ENCODE measurements at places on chromosomes 2 and 18.
A peak's percentile ranks its signal among the peaks of the same experiment; 100 is the strongest.

- DNase-seq: no peak
These were observed 541.1 kb downstream of the SATB2 start for GRCh38 chr2:198916548-198917080.

DNA sequence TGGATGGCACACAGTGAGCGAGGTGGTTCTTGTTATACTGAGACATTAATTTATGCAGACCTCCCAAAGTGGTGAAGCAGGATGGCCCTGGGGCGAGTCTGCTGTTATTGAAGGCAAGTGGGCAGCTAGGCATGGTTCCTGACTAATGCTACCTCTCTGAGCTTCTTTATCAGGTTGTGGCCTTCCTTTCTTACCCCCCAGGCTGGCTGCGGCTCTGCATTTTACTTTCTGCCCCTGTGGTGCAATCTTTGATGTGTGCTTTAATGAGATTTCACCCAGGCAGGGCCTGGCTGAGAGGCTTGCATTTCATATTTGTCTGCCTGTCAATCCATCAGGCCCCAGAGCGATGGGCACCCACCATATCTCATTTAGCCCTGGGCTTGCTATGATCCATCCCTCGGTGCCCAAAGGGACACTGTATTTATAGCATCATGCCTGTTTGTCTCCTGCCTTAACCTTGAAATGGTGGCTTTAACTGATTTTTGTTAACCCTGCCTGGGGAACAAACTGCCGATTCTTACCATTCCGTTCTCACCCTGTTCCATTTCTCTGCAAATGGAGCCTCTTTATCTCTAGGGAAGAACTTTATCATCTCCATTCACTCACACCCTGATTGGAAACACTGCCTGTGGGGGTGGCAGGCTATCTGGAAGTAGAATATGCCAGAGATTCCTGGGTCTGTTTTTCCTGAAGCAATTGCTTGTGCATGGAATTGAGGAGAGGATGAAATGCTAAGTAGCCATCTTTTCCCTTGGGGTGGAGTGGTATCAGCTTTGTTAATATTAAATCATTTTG is 316.2 kb upstream of the THSD7B start:
- no peak for DNase-seq

GRCh38 chr2:73279852-73280251 is 4.4 kb downstream of the FBXO41 start:
- DNase-seq: no peak

- DNase-seq: no peak
These were observed 139.5 kb upstream of the GAREM1 start for GRCh38 chr18:32610176-32610575.

DNA sequence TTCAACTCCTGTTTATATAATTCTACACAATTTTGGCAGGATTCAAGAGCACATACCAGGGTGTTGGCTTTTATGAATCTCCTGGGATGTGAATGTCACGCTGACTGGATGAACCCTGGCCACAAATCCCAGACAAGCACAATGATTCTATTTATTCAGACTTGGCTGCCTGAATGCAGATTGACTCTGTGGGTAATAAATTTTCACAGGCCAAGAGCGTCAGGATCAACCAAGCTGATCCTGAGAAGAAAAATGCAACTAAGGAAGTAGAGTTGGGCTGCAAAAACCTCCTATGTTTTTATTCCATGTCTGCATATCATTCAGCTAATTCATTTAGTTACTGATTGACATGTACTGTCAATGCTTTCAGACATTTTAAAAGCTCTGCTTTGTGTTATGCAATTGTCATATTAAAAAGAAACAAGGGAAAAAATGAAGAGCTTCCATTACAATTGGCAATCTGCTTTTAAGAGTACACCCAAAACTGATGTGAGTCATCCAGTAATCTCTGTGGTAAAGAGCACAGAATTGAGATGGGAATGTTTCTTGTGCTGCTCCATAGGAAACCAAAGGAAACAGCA is 173.0 kb upstream of the REV1 start:
- DNase-seq: no peak

- no peak for DNase-seq
These were observed 7.3 kb downstream of the IL37 start for GRCh38 chr2:112918256-112918655.

- DNase-seq: no peak
These were observed 8.7 kb downstream of the IMPA2 start for GRCh38 chr18:11989966-11990380.

DNA sequence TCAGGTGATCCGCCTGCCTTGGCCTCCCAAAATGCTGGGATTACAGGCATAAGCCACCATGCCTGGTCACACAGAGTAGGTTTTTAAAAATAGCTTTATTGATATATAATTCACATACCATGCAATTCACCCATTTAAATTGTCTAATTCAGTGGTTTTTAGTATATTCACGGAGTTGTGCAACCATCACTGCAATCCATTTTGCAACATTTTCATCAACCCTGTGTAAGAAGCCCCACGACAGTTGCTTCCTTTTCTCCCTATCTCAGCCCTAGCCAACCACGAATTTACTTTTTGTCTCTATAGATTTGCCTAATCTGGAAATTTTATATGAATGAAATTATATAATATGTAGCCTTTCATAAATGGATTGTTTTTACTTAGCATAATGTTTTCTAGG is 266.4 kb downstream of the NAPG start:
- DNase-seq: no peak

DNA sequence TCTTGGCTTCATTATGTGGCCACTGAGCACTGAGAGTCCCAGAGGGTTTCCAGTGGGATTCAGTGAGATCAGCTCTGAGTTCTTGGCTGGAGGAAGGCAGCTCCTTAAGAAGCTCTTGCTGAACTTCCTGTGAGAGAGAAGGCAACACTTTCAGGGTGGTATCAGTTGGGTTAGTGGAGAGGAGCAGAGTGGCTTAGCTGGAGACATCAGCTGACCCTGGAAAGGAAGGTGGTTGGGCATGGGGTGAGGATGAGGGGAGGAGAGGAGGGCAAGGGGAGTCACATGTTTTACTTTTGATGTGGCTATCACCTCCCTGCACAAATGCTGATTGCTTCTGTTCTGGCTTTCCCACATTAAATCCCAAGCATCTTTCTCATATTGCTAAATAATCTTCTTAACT is 95.1 kb downstream of the ACOXL start:
- DNase-seq: no peak

GRCh38 chr2:156472686-156473085 is 36.5 kb downstream of the GPD2 start:
- no peak for DNase-seq

DNA sequence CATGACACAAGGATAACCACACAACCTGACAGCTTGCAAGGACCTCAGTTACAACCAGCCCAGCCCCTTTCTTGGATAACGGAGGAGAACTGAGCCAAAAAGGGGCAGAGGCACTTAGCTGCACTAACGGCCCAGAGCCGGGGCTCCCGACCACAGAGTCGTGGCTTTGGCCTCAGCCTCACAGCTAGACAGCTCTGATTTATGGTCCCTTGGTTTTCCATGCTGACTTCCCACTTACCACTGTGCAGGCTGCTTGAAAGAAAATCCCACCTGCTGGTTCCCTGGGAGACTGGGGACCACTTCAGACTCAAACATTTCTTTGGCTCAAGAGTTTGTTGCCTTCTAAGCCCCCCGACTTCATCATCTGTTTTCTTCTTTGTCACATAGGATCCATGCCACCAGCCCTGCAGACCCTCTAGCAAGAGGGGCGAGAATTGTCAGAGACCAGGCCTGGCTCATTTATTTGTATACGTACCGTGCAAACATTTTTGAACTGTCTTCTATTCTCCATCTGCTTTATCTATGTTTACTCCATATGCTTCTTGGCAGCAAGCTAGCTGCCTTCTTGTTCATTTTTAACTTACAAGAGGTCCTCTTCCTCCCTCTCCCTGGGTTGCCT is 352.6 kb upstream of the MYT1L start:
- DNase-seq: no peak

DNA sequence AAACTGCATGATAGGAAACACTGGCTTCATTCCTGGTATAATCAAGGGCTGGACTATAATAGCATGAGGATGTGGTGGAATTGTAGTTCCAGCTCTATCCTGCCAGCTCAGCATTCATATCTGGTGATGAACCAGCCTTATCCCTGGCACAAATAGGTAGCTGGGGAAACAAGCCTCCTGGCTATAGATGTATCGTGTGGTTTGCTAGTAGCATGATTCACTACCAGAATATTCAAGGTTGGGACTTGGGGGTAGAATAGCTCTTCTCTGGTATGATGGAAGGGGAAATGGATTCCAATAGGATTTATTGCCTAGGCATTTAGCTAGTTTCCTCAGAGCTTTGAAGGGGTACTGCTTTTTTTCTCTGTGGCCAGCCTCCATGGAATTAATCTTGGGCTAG is 532.8 kb downstream of the FBXO15 start:
- DNase-seq: no peak

DNA sequence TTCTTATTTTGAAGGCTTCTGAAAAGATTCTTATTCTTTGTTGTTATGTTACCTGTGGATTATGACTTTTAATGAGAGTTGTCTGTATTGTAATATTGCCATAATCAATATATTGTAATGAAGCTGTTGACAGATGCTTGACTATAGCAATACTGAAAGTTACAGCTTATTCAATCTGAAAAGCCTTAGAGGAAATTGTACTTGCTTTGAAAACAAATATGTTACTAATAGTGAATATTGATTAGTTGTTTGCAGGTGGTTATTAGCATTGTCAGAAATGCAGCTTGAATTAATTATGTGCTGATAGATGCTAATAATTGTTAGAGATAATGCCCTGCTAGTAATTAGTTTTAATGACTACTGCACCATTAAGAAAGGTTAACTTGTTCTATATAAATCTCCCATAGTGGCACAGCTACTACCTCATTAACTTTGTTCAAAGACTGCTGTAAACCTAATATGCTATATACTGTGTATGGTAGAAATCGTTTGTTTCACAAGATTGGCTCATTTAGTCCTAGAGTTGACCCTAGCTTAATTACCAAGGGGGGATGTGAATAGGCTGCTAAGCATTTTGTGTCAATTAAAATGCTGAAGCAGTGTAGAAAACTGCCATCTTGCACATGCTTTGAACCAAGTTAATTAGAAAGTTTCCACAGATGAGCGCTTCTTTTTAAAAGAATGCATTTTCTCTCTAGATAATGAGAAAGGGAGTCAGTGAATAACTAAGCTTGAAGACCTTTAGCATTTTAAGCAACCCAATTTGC is 30.5 kb downstream of the SLC39A10 start:
- DNase-seq: no peak

- no peak for DNase-seq
These were observed 120.5 kb downstream of the AFF3 start for GRCh38 chr2:100021791-100022340.

- peak; percentile 25 for DNase-seq
These were observed 818 bp upstream of the IKZF2 start for GRCh38 chr2:213152065-213152794.

GRCh38 chr2:101854877-101855276 is 136.9 kb upstream of the IL1R2 start:
- no peak for DNase-seq

DNA sequence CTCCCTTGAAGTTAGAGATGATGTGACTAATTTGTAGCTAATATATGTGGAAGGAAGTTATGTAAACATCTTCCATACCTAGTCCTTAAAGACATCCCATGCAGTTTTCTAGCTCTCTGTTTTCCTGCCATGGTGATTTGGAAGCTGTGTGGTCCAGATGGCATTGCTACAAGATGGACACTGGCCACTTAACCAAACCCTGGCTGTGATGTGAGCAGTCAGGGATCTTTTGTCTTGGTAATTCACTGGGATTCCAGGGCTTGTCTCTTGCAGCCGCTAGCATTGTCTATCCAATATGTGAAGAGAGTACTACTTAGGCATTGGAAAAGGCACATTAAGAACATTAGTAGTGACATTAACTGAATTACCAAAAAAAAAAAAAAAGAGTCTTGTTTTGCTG is 139.9 kb upstream of the DOCK10 start:
- no peak for DNase-seq

DNA sequence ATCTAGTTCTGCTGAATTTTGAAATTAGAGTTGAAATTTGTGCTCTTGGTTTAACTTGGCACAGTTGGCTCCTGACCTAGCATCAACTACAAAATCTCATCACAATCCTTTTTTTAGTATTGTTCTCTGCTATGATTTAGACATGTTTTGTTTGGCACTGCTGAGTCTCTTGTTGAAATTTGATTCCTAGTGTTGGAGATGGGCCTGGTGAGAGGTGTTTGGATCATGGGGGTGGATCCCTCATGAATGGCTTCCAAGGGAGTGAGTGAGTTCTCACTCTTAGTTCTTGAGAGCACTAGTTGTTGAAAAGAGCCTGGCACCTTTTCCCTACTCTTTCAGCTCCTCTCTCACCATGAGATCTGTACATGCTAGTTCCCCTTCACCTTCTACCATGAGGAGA is 605.6 kb upstream of the SLC39A10 start:
- DNase-seq: no peak

GRCh38 chr2:23435250-23436035 is 50.5 kb downstream of the KLHL29 start:
- no peak for DNase-seq

- DNase-seq: peak; percentile 49
These were observed 675 bp downstream of the PRKD3 start for GRCh38 chr2:37323781-37324535.

DNA sequence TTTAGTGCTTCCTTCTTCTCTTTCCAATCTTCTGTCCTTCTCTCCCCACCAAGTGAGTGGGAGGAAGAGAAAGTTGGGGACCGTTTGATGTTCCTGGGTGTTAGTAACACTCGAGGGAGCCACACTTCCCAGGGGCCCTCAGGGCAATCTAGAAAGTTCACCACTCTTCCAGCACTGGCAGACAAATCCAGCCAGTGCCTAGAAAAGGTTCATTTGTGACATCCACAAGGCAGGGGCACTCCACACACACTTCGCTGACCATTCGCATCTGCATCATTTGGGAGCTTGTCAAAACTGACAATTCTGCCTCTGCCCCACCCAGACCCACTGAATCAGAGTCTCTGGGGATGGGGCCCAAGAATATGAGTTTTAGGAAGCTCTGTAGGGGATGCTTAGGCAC is 86.8 kb upstream of the ST3GAL5 start:
- DNase-seq: no peak

- DNase-seq: no peak
These were observed 62.5 kb downstream of the STK39 start for GRCh38 chr2:168184681-168185513.

DNA sequence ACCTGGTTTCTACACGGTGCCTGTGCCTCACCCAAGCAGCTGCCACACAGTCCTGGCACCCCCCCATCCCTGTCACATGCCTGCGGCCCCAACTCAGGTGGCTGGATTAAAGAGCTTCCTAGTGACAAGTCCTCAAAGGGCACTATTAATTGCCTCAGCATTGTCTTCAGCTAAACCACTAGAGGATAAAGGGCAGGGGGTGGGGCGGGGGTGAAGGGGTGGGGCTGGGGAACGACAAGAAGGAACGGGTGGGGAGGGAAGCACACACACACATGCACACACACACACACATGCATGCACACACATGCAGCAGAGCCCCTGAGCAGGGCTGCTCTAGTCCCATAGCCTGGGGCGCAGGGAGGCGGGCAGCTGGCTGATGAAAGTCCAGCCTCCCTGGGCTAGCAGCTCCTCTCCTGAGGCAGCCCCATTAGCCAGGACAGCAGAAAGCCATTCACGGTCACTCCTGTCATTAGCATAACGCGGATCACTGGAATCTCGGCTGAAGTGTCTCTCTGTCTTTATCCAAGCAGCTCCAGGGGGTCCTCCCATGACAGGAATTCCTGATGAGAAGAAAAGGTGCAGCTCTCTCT is 7.4 kb upstream of the TEX261 start:
- DNase-seq: no peak

All from CD4-positive, alpha-beta T cell treated with Interleukin-1 beta for 1 hour (primary cell).